Pancreas (tissue), 10 donors: ENCODE measurements at places on chromosomes 16 and 17. TPM values are rescaled to one million over a fixed set of nuclear protein-coding genes. Genes with fewer than 3 reads are reported as not detected.

FBXO39 gene
- not detected for polyA plus RNA-seq

MT1H gene
- 14.9 TPM for polyA plus RNA-seq

CTRB1 gene
- 29,718 TPM for polyA plus RNA-seq

NUFIP2 gene
- 8.7 TPM for polyA plus RNA-seq

C16orf92 gene
- polyA plus RNA-seq, result not detected
